NCI-H1694 treated with DMSO at 0.1 percent for 48 hours (cell line): ENCODE measurements at places on chromosomes 2 and 18.

GRCh38 chr18:63284827-63285733 is 34.5 kb downstream of the BCL2 start:
- DNase-seq: peak; percentile 63

GRCh38 chr2:155842103-155842502 is 490.4 kb downstream of the NR4A2 start:
- no peak for DNase-seq

DNA sequence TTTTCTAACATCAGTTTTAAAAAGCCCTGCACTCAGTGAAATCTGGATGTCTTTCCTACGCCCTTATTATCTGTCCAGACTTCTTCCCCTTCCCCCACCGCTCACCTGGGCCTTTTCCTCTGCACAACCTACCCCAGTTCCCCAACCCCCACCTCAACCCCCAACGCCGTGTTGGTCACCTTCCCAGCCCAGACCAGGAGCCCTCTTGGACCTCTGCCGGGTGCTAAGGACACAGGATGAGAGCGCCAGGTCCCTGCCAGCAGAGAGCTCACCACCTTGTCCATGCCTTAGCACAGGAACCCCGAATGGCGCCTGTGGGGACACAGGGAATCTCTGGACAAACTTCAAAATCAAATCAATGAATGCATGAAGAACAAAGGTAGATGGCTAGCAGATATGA is 966 bp upstream of the RBM43 start:
- no peak for DNase-seq

DNA sequence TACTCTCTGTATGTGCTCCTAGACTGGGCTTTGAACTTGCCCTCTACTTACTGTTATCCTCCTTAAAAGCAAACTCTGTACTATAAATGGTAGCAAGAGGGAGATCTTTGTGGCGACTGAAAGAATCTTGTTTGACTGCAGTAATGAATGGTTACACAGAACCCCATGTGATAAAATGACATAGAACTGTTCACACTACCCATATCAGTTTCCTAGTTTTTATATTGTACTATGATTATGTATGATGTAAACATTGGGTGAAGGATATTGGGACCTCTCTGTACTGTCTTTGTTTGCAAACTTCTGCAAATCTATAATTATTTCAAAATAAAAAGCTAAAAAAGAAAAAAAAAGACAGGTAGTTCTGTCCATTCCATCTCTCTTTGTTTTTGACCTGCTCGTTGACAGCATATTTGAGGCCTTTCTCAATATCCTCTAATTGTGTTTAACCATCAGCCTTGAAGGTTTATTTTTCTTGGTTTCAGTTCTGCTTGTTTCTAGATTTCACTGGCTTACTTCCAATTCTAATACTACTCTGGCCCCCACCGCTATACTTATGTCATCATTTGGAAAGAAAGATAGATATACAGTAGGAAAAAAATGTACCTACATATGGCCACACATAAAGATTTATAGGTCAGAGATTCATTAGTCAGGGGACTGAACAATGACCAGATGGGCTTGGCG is 79.2 kb upstream of the MYO3B start:
- DNase-seq: no peak

DNA sequence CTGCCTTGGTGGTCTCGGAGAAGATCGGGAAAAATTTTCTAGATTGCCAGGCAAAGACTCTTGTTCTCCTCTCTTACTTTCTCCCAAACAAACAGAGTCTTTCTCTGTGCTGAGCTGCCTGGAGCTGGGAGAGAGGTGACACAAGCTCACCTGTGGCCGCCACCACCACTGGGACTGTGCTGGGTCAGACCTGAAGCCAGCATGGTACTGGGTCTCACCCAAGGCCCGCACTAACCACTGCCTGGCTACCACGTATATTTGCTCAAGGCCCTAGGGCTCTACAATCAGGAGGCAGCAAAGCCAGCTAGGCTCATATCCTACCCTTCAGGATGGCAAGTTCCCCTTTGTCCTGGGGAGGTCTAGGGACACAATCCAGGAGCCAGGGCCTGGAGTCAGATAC is 312.2 kb downstream of the DLGAP1 start:
- no peak for DNase-seq

DNA sequence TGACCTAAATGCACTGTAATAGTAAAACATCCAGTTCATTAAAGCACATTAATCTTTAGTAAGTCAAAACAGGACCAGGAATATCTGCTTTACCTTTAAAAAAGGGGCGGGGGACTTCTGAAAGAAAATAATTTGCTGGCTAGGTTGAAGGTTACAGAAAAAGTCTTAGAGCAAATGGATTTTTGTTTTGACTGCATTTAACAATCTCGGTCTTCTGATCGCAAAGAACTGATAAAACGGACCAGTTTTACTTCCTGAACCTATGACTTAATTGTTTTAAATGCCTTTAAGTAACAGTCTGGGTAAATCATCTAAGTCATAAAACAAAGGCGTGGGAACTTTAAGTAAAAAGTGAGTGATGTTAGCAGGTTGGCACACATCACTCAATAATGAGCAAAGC is 783 bp downstream of the BUB1 start:
- no peak for DNase-seq

DNA sequence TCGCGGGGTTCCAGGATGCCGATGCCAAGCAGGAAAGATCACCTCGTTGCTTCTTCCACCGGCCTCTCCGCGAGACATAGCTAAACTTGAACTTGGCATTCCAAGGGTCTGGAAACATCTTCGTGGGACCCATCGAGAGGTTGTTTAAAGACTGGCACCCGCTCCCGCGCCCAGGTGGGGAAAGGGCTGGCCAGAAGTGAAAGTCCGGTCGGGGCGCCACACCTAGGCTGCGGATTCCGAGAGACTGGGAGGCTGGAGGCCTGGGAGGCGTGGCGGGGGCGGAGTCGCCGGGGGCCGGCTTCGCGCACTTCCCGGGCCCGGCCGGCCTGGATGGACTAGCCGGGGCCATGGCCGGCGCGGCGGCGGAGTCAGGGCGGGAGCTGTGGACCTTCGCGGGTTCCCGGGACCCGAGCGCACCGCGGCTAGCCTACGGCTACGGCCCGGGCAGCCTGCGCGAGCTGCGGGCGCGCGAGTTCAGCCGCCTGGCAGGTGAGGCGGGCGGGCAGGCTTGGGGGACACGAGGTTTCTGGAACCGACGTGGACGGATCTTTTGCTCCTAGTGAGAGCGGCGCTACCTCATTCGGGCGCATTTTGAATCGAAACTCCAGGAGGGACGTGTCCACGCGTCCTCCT is at the start of gene MOCOS:
TSS of gene MOCOS (plus strand) at position 305 of the 633 bp plus-strand sequence. CDS start at position 348, 43 bp downstream.
- DNase-seq: no peak

- no peak for DNase-seq
These were observed 99.8 kb downstream of the AKAIN1 start for GRCh38 chr18:5097116-5097703.

DNA sequence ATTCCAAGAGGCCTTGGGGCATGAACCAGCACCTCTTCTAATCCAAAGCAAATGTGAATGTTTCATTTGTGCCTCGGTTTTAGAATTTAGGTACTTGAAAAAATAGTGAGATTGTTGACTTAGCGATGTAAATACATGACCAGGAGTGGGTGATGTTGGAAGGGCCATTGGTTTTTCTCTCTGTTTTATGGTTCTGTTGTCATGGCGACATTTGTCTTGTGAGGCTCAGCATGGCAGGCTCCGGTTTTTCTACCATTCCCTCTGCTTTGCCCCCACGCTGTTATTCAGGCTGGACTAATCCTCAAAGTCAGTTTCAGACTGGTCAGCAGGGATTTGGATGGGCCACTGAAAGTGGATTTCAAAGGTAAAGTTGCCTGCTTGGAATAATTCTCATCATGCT is 255.4 kb downstream of the ALPK2 start:
- no peak for DNase-seq

- DNase-seq: no peak
These were observed 7.0 kb downstream of the G6PC2 start for GRCh38 chr2:168907940-168908662.

DNA sequence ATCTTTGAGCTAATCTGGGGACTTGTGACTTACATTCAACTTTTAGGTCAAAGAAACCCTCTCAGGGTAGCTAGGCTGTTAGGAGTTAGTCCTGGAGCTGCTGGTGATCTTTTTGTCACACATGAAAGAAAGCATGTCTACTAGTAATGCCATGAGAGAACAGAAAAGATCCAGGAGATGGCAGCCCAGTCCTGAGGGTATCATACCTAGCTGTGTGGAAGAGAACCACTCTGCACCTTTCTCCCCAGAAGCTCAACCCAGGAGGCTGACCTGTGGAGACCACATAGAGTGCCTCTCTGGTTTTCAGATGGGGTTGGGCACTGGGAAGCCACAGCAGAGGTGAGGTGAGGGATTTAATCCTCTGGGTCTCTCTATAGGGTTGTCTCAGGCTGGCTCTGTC is 460.2 kb upstream of the UBE2E3 start:
- DNase-seq: no peak

DNA sequence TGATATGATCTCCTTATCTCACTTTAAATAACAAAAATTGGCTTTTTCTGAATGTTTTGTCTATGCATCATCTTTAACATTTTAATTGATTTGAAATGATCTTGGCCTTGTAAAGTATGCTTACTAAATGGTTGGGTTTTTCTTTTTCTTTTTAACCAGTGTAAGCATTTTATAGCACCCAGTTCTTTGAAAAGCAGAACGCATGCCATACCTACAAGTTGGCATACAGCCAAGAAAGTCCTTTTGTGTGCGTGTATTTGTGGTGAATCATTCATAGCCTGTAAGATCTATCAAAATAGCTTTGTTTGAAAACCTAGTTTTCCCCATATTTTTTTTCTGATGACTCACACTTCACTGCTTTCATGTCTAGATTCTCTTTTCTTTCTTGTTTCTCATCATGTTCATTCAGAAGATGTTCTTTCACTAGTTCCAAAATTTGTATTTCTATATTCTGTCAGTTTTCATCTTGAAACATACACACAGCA is 4.1 kb upstream of the VRK2 start:
- no peak for DNase-seq

GRCh38 chr2:16258350-16258749 is 318.0 kb downstream of the MYCN start:
- no peak for DNase-seq

- no peak for DNase-seq
These were observed 103.5 kb upstream of the PPP1CB start for GRCh38 chr2:28648147-28648546.

- DNase-seq: no peak
These were observed 12.9 kb upstream of the POU3F3 start for GRCh38 chr2:104840893-104841585.

DNA sequence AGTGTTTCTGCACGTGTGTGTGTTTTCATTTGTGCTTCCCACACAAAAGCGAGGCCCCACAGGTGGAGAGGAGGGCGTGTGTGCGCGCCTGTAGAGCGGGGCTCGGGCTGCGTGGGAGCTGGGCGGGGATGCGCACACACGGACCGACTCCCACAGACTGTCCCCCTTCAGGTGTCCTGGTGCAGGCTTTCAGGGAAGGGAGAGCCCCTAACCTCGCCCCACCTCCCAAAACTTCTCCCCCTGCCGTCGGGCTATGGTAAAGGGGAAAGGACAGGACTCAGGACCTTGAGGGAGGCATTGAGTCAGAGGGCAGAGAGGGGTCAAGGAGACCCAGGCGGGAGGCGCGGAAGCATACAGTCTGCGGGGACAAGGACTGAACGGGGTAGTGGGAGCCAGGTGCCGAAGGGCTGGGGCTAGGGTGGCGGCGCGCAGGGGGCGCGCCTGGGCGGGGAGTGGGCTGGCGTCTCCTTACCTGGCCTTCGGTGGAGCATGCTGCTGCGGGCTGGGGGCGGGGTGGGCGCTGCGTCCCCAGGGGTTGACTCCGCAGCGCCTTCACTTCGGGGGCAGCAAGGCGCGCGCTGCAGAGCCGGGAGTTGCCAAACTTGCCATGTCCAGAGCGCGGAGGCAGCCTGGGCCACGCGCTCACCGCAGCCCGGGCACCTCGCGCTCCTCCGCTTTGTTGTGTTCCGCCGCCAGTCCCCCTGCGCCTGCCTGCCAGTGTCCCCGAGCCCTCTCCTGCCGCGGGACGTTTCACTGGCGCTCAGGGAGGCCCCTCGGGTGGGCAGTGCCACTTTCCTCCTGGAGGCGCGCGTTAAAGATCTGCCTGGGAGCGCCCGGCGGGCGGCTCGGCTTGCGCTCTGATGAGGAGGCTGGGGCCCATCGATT is 302.0 kb downstream of the NCKAP5 start:
- peak; percentile 49 for DNase-seq

DNA sequence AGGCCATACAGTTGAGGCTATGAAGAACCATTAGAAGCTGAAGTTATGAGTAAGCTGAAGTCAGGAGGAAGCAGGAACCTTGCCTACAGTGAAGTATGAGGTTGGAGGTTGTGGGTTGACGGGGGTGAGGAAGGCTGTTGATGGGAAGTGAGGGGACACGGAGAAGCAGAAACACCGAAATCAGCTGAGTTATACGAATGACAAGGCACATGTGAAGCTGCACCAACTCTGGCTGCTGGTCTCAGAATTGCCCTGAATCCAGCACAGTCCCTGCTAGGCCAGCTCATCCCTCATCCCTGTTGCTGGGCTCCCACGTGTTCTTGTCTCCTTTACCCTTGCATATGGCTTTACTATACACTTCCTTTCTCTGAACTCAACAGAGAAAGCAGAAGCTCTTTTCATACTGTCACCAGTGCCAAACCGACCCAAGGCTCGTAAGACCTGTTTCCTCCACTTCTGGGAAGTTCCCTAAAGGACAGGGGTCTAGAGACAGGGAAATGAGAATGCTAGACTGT is 9.2 kb upstream of the TMEM247 start:
- DNase-seq: no peak

DNA sequence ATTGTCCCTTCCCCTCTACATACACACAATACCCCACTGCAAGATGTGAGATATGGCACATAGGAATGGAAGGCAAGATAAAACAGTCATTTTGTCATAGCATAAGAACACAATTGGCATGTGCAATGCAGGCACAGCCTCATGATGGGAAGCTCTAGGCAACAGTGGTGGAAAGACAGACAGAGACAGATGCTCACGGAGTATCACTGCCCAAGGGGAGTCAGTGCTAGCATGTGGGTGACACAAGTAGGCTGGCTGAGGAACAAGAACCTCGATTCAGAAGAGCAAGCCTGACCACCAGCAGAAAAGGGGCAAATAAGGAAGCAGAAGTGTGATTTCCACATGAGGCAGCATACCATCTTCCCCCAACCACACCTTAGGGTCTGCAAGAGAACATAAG is 323.6 kb downstream of the PAX3 start:
- no peak for DNase-seq

- DNase-seq: no peak
These were observed 175.4 kb downstream of the MAIP1 start for GRCh38 chr2:200130762-200131166.

- no peak for DNase-seq
These were observed 357.6 kb upstream of the CWC22 start for GRCh38 chr2:180364719-180365118.

GRCh38 chr2:241111440-241111805 is 9.3 kb upstream of the MTERF4 start:
- DNase-seq: no peak

- DNase-seq: no peak
These were observed 231.3 kb downstream of the BCL2 start for GRCh38 chr18:63088262-63088661.
